Activated T-helper 17 cell treated with anti-CD3 and anti-CD28 coated beads, Interleukin-2, amount 50 U/mL, for 72 hours (primary cell): ENCODE measurements at places on chromosomes 13 and 19.

GRCh38 chr13:49400755-49401659, 42.9 kb downstream of the CAB39L start:
- ATAC-seq: no peak
- H3K4me3 ChIP-seq: no peak overlapping the region
- no peaks in the 10 kb centered on the region for H3K4me1 ChIP-seq
- peaks cover 21% of the 10 kb centered on the region for H3K36me3 ChIP-seq

GRCh38 chr19:15116856-15117255, 9.7 kb downstream of the SYDE1 start:
- ATAC-seq: no peak
- H3K36me3 ChIP-seq: peaks cover 71% of the 10 kb centered on the region
- no peaks in the 10 kb centered on the region for H3K27me3 ChIP-seq
- no peaks in the 10 kb centered on the region for H3K4me1 ChIP-seq
- no peak overlapping the region for H3K27ac ChIP-seq

- H3K36me3 ChIP-seq: no peaks in the 10 kb centered on the region
- H3K27me3 ChIP-seq: no peaks in the 10 kb centered on the region
- no peak for ATAC-seq
- H3K27ac ChIP-seq: no peak overlapping the region
- no peaks in the 10 kb centered on the region for H3K4me1 ChIP-seq
Observed at GRCh38 chr13:22455036-22455435, 725.7 kb upstream of the SGCG start.

DNA sequence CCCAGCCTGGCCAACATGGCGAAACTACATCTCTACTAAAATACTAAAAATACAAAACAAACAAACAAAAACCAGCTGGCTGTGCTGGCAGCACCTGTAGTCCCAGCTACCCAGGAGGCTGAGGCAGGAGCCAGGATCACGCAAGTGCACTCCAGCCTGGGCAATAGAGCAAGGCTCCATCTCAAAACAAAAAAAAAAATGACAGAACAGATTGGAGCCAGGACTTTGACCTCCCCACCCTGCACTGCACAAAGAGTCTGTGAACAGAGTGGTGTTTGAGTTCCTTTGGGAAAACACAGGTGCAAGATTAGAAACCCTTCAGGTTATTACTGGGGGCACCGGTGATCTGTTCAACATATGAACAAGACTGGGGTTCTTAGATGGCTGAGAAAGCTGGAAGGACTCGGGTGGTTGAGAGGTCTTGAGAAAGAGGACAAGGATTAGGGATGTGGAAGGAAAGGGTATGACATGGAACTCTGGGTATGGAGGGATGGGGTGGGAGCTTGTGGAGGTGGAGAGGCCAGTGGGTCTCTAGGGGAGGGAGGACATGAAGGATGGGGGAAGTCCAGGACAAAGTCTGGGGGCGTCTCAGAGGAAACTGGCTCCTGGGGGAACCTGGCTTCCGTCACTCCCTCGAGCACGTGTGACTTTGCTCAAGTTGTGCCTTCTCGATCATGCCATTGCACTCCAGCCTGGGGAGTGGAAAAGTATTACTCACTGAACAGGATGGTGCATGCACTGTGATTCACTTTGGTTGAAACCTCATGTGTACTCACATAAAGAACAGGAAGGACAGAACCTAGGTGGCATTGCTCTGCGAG, 25.9 kb downstream of the RCN3 start:
- peaks cover 30% of the 10 kb centered on the region for H3K4me1 ChIP-seq
- H3K27me3 ChIP-seq: no peaks in the 10 kb centered on the region
- peak overlapping the region; percentile 95 for H3K27ac ChIP-seq

DNA sequence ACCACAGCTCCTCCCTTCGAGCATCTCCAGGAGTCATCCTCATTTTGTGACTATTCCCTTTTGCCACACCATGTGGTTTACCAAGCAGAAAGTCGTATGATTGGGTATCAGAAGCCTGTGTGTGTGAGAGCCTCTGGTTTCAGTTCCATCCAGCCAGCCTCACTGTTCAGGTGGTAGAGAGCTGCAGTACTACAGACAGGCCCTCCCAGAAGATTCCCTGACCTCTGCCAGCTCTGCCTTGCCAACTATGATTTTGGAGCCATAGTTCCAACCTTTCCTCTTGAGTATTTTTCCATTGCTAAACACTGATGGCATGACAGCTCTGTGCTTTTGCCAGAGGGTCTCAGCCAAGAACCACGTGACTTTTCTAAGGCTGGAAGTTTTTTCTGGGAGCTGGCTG, 82.5 kb downstream of the DHRS12 start:
- no peak overlapping the region for H3K4me3 ChIP-seq
- no peaks in the 10 kb centered on the region for H3K27me3 ChIP-seq
- H3K27ac ChIP-seq: peak overlapping the region; percentile 11
- peaks cover 8% of the 10 kb centered on the region for H3K4me1 ChIP-seq
- peak; percentile 82 for ATAC-seq
- peaks cover 17% of the 10 kb centered on the region for H3K36me3 ChIP-seq

DNA sequence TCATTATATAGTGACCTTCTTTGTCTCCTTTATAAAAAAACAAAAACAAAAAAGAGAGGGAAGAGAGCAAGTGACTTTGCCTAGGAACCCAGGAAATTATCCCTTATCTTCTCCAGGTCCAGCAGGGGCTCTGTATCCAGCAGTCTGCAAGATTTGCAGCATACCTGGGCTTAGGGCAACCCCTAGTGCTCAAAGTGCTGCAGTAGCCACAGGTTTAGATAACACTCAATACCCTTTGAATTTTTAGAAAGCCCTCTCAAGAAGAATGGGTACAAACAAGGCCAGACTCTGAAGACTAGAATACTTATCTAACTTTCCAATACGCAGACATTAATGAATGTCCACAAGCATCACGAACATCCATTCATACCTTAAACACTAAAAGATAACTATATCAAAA, 43.2 kb downstream of the CCNA1 start:
- H3K36me3 ChIP-seq: no peaks in the 10 kb centered on the region
- peaks cover 13% of the 10 kb centered on the region for H3K27me3 ChIP-seq
- H3K4me1 ChIP-seq: no peaks in the 10 kb centered on the region
- ATAC-seq: no peak
- no peak overlapping the region for H3K4me3 ChIP-seq

GRCh38 chr13:66845393-66845792, 384.7 kb downstream of the PCDH9 start:
- H3K4me3 ChIP-seq: no peak overlapping the region
- no peaks in the 10 kb centered on the region for H3K36me3 ChIP-seq
- ATAC-seq: no peak
- H3K27ac ChIP-seq: no peak overlapping the region

DNA sequence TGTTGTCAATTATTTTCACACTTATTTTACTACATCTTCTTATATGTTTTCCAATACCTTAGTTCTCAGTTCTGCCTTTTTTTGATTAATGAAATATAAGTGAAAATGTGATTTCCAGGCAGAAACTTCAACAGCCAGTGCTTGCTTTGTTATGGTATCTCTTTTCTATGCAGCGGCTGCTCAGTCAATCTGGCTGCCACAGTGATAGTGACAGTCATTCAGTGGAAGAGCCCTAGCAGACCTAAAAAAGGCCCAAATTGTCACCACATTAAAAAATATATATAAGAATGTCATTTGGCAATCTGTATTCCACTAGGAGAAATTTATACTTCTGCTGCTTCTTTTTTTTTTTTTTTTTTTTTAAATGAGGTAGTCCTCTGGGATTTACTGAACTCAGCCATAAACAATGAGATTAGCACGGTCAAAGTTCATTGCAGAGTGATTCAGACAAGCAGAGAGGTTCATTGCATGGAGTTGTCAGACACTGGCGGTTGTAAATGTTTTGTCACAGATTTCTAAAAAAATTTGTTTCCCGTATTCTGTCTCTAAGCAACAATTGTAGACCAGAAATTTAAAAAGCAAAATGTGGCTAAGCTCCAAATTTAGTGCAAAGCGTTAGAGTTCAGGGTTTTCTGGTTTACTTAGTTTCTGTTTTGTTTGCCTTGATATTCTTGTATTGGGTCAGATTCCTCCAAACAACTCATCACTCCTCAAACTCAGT, 94.7 kb upstream of the PRR20A start:
- H3K4me1 ChIP-seq: no peaks in the 10 kb centered on the region
- no peaks in the 10 kb centered on the region for H3K36me3 ChIP-seq
- no peaks in the 10 kb centered on the region for H3K27me3 ChIP-seq
- H3K27ac ChIP-seq: no peak overlapping the region
- H3K4me3 ChIP-seq: no peak overlapping the region
- ATAC-seq: no peak

- peak overlapping the region; percentile 72 for H3K4me3 ChIP-seq
- no peaks in the 10 kb centered on the region for H3K27me3 ChIP-seq
- no peaks in the 10 kb centered on the region for H3K36me3 ChIP-seq
- ATAC-seq: no peak
Observed at GRCh38 chr13:26012995-26013394, 38.8 kb downstream of the SHISA2 start.

GRCh38 chr19:18100710-18101109, 3.1 kb downstream of the MAST3 start:
- no peak for ATAC-seq
- no peaks in the 10 kb centered on the region for H3K27me3 ChIP-seq
- peaks cover 49% of the 10 kb centered on the region for H3K36me3 ChIP-seq
- H3K4me3 ChIP-seq: peak overlapping the region; percentile 97
- H3K27ac ChIP-seq: no peak overlapping the region
- H3K4me1 ChIP-seq: peaks cover 19% of the 10 kb centered on the region

DNA sequence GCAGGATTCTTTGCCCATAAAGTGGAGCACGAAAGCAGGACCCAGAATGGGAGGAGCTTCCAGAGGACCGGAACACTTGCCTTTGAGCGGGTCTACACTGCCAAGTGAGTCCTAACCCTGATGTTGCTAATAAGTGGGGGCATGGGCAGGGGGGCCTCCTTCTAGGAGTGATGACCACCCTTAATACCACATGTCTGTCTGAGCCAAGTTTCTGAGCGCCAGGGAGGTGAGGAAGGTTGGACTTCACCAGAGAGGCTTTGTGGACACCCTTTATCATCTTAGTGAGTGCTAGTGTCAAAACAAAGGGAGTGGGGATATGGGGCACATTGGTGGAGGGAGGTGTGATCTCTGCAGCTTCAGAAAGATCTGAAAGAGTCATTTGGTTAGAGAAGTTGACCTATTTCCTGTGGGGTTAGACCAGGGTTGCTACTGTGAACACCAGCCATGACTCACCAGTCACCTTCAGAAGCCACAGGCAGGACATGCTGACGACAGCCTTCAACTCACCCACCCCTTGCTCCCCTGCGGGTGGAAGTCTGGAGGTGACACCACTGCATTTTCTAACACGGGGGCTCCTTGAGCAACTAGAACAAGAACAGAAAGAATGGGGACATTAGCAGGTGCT, 8.8 kb downstream of the ALOX5AP start:
- H3K36me3 ChIP-seq: peaks cover 65% of the 10 kb centered on the region
- peaks cover 43% of the 10 kb centered on the region for H3K4me1 ChIP-seq
- peak overlapping the region; percentile 72 for H3K27ac ChIP-seq
- H3K27me3 ChIP-seq: no peaks in the 10 kb centered on the region
- H3K4me3 ChIP-seq: peak overlapping the region; percentile 45
- ATAC-seq: peak; percentile 83

- peaks cover 5% of the 10 kb centered on the region for H3K4me1 ChIP-seq
- ATAC-seq: no peak
- H3K27ac ChIP-seq: no peak overlapping the region
- no peak overlapping the region for H3K4me3 ChIP-seq
Observed at GRCh38 chr13:100511466-100511865, 77.1 kb downstream of the GGACT start.

DNA sequence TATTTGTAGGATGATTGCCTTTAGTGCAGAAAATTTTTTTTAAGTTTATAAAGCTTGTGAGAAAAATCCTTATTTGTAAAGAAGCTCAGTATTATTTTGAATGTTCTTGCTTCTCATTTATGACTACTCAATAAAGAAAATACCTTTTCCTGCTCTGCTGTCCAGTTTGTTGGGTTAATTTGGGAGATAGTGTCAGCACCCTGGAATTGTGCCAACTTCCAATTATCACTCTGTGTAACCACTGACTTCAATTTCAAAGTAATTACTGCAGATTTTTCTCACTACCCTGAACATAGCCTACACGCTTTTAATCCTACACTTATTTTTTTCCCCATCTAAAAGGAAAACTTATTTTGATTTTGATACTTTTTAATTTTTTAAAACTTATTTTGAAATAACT, 93.1 kb downstream of the GGACT start:
- no peaks in the 10 kb centered on the region for H3K4me1 ChIP-seq
- ATAC-seq: no peak
- no peaks in the 10 kb centered on the region for H3K36me3 ChIP-seq

DNA sequence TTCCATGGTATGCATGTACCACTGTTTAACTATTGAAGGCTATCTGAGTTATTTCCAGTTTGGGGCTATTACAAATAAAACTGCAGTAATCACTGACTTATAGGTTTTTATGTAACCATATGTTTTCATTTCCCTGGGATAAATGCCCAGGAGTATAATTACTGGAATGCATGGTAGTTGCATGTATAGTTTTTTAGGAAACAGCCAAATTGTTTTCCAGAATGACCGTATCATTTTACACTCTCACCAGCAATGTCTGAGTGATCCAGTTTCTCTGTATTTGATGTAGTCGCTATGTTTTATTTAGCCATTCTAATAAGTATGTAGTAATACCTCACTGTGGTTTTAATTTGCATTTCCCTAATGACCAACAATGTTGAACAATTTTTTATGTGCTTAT, 42.0 kb downstream of the CYSLTR2 start:
- H3K27me3 ChIP-seq: no peaks in the 10 kb centered on the region
- no peak overlapping the region for H3K4me3 ChIP-seq
- H3K27ac ChIP-seq: no peak overlapping the region
- H3K36me3 ChIP-seq: peaks cover 39% of the 10 kb centered on the region
- H3K4me1 ChIP-seq: no peaks in the 10 kb centered on the region

GRCh38 chr19:39407660-39408391, 1.2 kb downstream of the ZFP36 start:
- H3K4me3 ChIP-seq: peak overlapping the region; percentile 91
- H3K36me3 ChIP-seq: peaks cover 70% of the 10 kb centered on the region
- H3K27me3 ChIP-seq: no peaks in the 10 kb centered on the region
- peak overlapping the region; percentile 100 for H3K27ac ChIP-seq

- no peaks in the 10 kb centered on the region for H3K27me3 ChIP-seq
- H3K4me1 ChIP-seq: peaks cover 8% of the 10 kb centered on the region
- H3K27ac ChIP-seq: no peak overlapping the region
- no peak overlapping the region for H3K4me3 ChIP-seq
Observed at GRCh38 chr19:38942471-38943181, 11.9 kb downstream of the MRPS12 start.
